ENCODE measurements at places on chromosomes 6 and 20.

DNA sequence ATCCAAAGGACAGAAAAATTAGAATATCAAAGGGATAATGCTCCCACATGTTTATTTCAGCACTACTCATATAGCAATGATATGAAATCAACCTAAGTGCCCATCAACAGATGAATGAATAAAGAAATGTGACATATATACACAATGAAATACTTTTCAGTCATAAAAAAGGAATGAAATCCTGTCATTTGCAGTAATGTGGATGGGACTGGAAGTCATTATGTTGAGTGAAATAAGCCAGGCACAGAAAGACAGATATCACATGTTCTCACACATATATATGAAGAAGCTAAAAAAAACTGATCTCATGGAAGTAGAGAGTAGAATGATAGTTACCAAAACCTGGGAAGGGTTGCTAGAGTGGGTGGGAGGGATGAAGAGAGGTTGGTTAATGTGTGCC is 135.7 kb downstream of the IBTK start:
- no peak for DNase-seq

DNA sequence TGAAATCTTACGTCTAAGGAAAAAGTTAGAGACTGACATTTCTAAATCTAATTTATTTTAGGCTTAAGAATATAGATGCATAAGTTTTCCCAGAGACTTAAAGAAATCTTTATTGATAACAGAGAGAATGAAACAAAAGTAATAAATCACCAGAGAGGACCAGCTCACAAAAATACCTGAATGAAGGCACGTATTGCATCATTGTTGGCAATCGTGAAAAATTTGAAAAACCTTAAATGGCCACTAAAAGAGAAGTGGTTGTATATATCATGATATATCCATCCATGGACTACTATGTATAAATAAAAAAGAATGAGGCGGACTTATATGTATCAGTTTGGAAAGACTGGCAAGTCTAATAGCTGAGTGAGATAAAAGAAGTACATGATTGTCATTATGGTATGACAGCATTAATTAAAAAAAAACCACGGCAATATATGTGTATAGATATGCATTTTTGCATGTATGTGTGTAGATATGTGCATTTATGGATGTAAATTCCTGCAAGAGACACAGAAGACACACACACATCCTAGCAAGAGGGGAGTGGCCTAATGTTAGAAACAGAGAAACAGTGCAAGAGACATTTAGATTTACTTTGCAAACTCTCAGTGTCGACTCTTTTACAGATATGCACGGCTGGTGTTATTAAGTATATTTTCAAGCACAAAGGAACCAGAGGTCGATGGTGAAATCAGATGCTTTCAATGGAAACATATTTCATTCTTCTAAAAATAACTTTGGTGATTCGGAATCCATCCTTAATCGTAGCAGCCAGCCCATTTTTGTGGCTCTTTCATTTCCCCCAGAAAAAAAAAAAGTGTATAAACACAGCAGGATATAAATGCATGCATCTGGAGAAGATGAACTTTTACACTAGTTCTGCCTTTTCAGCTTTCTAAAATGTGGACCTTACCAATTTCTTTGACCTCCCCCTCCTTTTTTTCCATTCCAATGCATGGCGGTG is 156.1 kb upstream of the SALL4 start:
- DNase-seq: no peak

GRCh38 chr6:1636971-1637871 is 27.5 kb downstream of the FOXC1 start:
- DNase-seq: peak; percentile 75

DNA sequence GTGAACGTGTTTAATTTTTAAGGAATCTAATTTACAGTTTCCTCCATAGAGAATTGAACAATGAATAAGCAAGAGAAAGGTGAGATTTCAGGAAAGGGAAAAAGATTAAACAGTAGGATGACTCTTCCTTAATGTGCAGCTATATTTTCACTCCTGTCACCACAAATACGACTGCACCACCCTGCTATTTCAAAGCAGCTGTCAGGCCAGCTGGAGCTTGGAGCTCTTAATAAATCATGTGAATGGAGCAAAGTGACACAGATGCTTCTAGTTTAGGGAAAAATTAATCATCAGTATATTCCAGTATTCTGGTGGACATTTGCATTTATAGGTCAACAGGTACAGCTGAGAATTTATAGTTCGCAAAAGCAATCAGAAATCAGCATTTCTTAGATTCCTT is 56.5 kb upstream of the PKIB start:
- DNase-seq: no peak

- no peak for DNase-seq
Observed at GRCh38 chr6:41587131-41587879, 41.1 kb downstream of the FOXP4 start.

- DNase-seq: no peak
Observed at GRCh38 chr20:3819411-3820047, 818 bp upstream of the AP5S1 start.

GRCh38 chr20:40646361-40646760 is 42.7 kb downstream of the MAFB start:
- no peak for DNase-seq

GRCh38 chr20:50819349-50819748 is 24.5 kb downstream of the BCAS4 start:
- DNase-seq: no peak

- no peak for DNase-seq
Observed at GRCh38 chr20:57185188-57185743, 81.2 kb downstream of the BMP7 start.

- DNase-seq: no peak
Observed at GRCh38 chr6:31383149-31383548, 20.2 kb upstream of the MICA start.

DNA sequence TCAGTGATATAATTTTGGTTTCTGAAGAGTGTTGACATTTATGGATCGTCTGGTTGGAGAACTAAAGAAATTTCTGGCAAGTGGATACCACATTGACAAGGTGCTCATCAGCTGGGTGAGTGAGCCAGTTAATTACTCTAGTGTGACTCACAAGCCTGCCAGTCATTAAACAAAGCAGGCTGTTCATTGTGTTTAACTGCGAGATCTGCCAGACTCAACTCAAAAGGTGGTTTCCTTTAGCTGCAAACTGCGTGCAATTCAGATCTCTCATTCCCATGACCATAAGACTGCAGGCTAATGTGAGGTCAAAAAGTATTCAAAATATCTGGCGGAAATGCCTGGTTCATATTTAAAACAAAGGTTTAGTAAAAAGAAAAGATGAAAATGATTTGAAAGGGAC is 32.5 kb upstream of the IYD start:
- DNase-seq: peak; percentile 82

- DNase-seq: peak; percentile 55
Observed at GRCh38 chr20:25222461-25223178, 25.3 kb upstream of the PYGB start.

Measured in islet precursor cell (in vitro differentiated cells).